AG04450 (cell line): ENCODE measurements at places on chromosomes 13 and 19. TPM values are rescaled to one million over a fixed set of nuclear protein-coding genes. Genes with fewer than 3 reads are reported as not detected.

Gene LILRB5
- not detected in 2 replicates for polyA plus RNA-seq

Gene ZSCAN4
- polyA plus RNA-seq = not detected in 2 replicates

Gene IL4I1
- polyA plus RNA-seq = 0.30 and 0.92 TPM in 2 replicates

Gene CLC
- polyA plus RNA-seq = not detected in 2 replicates

Gene ZNF560
- 1.9 and 2.1 TPM in 2 replicates for polyA plus RNA-seq

Gene DENND1C
- not detected in 2 replicates for polyA plus RNA-seq

Gene GCDH
- 11.4 and 14.0 TPM in 2 replicates for polyA plus RNA-seq

Gene PCDH17
- not detected in 2 replicates for polyA plus RNA-seq

Gene RGS9BP
- 0.07 and 0.09 TPM in 2 replicates for polyA plus RNA-seq

Gene ZNF578
- 4.3 TPM in 2 replicates for polyA plus RNA-seq

Gene DACH1
- 0.07 and 0.10 TPM in 2 replicates for polyA plus RNA-seq

Gene ZNF506
- polyA plus RNA-seq = 10.4 and 14.2 TPM in 2 replicates

Gene ZNF700
- 6.6 and 8.4 TPM in 2 replicates for polyA plus RNA-seq

Gene CTXN1
- polyA plus RNA-seq = 0.95 and 2.2 TPM in 2 replicates
